ENCODE measurements at places on chromosomes 11 and 22.

GRCh38 chr11:102177974-102178631, 67.9 kb downstream of the YAP1 start:
- peak; percentile 78 for DNase-seq

GRCh38 chr11:28842716-28843115, 734.5 kb downstream of the METTL15 start:
- no peak for DNase-seq

DNA sequence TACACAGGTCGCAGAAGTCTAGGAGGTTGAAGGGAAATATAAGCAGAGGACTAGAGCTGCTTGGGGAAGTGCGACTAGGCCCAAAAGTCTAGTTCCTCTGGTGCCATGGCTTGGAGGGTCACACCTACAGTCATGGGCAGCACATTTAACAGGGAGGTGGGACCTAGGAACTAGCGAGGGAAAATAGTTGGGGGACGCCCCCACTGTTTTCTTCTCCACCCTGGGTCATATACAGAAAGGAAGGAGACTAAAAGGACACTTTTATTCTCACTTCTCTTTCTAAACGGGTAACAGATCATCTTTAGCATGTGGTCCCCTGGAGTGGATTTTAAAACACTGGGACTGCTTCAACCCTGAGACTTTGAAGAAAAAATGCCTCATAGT, 16.6 kb downstream of the APIP start:
- no peak for DNase-seq

- DNase-seq, result no peak
Observed at GRCh38 chr11:76800466-76801200, 17.5 kb downstream of the TSKU start.

- DNase-seq, result no peak
Observed at GRCh38 chr11:124202951-124203350, 19.8 kb downstream of the OR10D3 start.

- DNase-seq, result no peak
Observed at GRCh38 chr11:112689851-112690250, 271.4 kb upstream of the NCAM1 start.

- DNase-seq, result no peak
Observed at GRCh38 chr11:18352581-18352980, 30.2 kb downstream of the GTF2H1 start.

DNA sequence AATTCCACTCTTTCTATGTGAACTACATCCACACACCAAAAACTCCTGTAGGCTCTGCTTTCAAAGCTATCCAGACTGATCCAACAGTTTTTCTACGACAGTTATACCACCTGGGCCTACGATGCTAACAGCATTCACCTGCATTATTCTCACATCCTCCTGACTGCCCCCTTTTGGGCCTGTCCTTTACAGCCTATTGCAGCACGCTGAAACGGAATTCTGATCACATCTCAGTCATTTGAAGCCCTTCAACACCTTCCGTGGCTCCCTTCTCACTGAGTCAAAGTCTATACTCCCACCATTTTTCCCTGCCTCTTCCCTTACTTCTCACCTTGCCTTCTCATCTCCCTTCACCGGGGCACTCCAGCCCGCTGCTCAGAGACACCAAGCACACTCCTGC, 791.3 kb upstream of the KIRREL3 start:
- no peak for DNase-seq

- DNase-seq, result peak; percentile 93
Observed at GRCh38 chr22:26718905-26719304, 61.5 kb downstream of the MIAT start.

DNA sequence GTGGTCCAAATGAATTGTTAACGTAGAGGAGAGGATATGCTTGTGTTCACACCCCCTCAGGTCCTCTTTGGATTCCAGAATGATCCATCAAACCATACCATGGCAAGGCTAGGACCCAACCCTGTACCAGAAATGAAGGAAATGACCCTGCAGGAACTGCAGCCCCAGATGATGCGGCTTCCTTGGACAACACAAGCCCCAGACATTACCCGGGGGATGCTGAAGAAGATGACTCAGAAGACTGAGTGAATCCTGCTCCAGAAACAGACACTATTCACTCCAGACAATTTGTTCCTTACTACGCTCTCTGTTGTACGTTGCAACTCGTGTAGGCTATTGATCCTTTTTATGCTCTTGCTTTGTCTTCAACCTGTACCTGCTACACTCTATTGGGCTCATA, 15.2 kb upstream of the MTMR2 start:
- no peak for DNase-seq

DNA sequence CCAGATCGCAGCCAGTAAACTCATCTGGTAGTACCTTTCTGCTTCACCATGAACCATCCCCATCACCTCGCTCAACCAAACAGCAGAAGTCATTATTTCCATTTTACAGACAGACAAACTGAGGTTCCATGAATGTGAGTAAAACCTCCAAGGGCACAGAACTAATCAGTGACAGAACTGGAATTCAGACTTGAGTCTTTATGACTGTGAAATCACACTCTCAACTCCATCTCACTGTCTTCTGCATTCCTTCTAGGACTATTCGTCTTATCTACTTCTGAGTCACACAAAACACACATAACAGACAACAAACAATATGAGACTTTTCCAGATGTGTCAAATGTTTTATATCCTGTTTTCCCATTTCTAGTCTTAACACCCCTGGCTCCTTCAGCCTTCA, 9.3 kb upstream of the NUP50 start:
- peak; percentile 41 for DNase-seq

DNA sequence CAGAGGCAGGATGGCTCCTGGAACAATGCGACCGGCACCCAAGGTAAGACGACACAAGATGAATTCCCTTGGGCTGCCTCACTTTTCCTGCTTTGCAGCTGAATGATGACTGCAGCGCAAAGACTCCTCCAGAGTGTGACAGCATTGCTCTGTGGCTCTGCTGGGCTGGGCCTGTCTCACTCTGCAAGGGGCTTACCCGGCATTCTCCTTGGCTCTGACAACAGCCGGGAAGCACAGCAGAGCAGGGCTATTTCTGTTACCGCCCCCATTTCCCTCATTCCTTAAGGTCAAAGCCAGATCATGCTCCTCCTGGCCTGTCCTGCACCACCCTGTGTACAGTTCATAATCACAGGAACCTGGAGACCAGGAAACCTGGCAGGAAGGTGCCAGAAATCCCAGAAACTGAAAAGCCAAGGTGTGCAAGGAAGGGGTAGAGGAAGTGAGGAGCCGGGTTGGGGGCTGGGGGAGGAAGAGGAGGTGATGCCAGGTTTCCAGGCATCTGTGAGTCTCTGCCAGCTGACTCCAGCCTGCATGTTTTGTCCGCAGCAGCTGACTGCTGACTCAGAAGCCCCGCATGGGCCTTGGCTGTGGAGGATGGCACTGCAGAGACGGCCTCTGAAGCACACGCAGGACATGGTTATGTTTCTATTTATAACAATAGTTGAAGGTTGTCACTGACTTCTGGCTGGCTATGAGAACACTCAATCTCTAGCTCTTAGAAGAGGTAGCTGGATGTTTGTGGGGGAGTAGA, 113.6 kb downstream of the MICAL3 start:
- peak; percentile 79 for DNase-seq
